Neuronal stem cell (in vitro differentiated cells): ENCODE measurements at places on chromosomes 13 and 19.
A peak's percentile ranks its signal among the peaks of the same experiment; 100 is the strongest.

- no peak for DNase-seq
Measured at GRCh38 chr19:48926909-48927308, 6.6 kb upstream of the DHDH start.

- DNase-seq: no peak
Measured at GRCh38 chr13:113297370-113298042, 467 bp downstream of the LAMP1 start.

- DNase-seq: peak; percentile 24
Measured at GRCh38 chr13:100234006-100234405, 145.1 kb downstream of the PCCA start.

GRCh38 chr13:109783447-109783814 lies 3.0 kb downstream of the IRS2 start:
- no peak for DNase-seq

DNA sequence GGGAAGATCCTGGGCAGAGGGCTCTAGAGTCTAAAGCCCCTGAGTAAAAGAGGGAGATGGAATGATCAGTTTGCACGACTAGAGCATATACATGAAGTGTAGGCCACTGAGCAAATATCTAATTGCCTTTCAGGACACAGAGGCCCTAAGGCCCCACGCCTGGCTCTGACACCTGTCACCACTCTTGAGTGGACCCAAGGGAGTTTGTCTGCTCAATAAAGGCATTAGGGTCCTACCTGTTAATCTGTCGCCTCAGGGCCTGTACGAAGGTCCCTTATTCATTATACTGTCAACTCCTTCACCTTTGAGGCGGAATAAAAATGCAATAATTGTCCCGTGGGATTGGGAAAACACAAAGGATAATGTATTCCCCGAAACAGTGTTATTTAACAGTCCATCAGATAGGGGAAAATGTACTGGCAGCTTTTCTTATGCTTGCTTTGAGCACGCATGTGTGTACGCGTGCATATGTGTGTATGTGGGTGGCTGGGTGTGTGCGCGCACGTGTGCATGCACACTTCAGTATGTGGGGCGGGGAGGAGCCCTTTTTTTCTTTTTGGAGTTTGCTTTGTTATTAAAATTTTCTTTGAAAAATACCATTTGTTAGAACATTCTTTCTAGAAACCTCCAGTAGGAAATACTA lies 161.8 kb upstream of the SERP2 start:
- DNase-seq: no peak

DNA sequence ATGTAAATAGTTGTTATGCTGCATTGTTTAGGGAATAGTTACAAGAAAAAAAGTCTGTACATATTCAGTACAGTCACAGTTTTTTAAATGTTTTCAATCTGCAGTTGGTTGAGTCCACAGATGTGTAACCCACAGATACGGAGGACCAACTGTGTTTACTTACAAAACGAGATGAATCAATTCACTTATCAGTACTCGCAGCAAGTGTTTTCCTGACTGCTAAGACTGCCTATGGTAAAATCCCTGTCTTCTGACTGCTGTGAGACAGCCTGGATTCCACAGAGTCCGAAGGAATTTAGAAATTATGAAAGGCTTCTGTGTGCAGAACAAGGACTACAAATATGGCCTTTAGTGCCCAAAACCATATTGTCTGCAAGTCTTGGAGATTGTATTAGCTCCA lies 45.7 kb upstream of the C1QTNF9 start:
- no peak for DNase-seq

DNA sequence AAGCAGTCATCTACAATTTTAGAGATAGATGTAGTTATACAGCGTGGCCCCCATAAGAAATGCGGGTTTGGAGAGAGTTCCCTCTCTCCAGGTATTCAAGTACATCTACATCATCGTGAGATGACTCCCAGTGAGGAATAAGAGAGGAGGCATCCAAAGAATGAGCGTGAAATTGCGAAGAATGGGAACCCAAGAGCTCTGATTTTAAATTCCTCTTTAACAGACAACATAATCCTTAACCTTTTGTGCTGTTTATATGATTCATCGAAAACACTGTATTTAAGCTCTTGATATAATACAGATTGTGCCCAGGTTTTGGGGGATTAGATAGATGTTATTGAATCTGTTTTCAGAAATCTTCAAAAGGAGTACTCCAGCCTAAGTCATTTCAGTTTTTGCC lies 161.5 kb downstream of the COG6 start:
- no peak for DNase-seq

DNA sequence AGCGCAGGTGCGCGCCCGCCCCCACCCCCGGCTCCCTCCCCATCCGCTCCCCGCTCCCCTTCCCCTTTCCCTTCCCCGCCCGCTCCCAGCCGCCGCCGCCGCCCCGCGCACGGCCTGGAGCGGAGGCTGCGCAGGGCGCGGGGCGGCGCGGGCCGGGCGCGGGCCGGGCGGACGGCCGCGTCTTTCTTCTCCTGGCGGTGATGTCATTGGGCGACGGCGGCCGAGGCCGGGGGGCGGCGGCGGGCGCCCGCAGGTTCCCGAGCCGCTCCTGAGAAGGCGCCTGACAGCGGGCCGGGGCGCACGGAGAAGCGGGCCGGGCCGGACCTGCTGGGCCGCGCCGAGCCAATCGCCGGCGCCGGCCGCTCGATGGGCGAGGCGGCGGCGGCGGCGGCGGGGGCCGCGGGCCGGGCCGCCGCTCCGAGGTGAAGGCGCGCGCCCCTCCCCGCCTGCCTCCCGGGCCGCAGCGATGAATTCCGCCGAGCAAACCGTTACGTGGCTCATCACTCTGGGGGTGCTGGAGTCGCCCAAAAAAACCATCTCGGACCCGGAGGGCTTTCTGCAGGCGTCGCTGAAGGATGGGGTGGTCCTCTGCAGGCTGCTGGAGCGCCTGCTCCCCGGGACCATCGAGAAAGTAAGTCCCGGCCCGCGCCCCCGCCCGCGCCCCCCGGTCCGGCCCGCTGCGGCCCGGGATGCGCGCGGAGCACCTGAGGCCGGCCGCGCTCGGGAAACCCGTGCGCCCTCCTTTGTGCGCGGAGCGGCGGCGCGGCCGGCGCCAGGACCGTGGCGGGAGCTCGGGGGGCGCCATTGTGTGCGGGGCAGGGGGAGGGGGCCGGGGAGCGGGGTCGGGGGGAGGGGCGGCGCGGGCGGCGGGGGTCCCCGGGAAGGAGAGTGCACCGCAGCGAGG lies at the start of gene ARHGEF7:
Gene ARHGEF7 (plus strand): TSS at position 250 of the 904 bp plus-strand sequence. CDS start 217 bp downstream, at position 467.
- DNase-seq: peak; percentile 43

DNA sequence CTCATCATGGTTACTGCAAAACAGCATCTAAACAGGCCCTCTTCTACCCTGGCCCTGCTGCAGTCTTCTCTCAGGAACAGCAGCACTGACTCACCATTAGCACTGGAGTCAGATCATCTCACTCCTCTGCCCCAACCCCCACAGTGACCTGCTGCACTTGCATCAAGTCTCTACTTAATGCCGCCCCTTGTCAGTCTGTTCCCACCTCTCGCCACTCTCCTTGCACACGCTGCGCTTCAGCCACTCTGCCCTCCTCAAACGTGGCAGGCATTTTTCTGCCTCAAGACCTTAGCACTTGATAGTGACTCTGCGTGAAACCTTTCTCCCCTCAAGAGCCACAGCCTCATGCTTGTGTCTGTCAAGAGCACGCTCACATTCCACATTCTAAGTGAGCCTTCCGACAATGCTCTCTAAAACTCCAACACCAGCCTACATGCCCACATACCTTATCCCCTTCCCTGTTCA lies 22.1 kb downstream of the MIPEP start:
- no peak for DNase-seq

GRCh38 chr19:19366434-19367396 lies 38.8 kb upstream of the GATAD2A start:
- DNase-seq: peak; percentile 57

DNA sequence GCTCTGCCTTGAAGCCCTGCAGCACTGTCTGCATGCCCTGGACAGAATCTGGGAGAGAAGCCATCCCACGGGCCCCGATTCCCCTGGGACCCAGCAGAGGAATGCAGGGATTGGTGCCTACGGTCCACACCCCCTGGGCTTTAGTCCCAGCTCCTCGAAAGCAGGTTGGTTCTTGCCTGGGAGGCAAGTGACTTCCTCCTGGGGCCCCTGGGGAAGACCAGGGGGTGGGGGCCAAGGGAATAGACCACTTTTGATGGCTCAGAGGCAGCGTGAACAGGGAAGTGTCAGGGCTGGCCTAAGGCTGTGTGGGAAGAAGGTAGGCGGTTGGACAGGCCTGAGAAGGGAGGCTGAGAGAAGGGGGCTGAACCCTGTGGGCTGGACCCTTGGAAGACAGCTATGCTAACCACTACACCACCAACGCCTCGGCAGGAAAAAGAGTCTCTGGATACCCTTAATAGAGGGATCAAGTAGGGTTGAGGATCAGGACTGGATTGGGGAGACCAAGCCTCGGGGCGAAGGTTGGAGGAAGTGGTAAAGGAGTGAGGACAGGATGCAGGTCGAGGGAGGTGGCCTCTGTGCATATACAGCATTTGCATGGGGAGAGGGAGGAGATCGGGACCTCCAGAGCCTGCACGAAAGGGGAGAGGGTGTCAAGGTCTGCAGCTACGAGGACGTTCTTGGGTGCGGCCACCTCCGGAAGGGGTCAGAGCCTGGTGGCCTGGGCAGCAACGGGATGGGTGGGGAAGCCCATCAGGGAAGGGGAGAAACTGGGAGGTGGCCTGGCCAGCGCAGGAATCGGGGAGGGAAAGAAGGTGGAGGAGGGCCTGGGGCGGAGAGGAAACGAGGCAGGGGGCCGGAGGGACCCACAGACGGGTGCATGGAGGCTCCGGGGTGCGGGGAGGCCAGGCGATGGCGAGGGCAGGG lies 709 bp downstream of the DPP9 start:
- DNase-seq: no peak

DNA sequence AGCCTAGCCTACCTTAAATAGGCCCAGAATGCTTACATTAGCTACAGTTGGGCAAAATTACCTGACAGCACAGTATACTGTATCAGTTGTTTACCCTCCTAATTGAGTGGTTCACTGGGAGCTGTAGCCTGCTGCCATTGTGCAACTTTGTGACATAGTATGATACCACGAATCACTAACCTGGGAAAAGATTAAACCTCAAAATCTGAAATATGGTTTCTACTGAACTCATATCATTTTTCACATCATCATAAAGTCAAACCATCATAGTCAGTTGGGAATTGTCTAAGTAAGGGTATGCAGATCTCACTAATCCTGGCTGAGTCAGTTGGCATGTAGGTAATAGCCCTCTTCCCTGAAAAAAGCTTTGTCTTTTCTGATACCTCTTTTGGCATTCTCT lies 9.2 kb downstream of the PAN3 start:
- DNase-seq: no peak

DNA sequence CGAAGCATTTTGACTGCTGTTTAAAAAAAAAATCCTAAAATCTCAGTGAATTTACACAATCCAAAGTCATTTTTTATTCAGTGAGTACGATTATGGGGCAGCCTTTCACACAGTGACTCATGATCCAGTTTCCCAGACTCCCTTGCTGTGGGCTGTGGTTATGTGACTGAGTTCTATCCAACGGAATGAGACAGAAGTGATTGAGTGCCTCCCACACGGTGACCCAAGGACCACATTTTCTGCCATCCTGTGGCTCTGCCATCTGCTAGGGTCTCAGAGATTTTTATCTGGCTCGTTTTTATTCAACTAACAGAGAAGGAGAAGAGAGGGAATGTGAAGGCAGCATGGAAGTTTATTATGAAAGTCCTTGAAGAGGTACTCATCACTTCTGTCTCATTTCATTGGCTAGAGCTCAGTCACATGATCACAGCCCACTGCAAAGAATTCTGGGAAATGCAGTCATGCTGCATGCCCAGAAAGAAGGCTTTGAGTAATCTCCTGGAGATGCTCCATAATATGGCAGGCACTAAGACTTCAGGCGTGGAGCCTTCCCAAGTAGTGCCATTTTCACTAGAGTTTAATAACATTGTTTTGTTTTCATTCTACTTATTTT lies 999.4 kb downstream of the UQCRFS1 start:
- no peak for DNase-seq

DNA sequence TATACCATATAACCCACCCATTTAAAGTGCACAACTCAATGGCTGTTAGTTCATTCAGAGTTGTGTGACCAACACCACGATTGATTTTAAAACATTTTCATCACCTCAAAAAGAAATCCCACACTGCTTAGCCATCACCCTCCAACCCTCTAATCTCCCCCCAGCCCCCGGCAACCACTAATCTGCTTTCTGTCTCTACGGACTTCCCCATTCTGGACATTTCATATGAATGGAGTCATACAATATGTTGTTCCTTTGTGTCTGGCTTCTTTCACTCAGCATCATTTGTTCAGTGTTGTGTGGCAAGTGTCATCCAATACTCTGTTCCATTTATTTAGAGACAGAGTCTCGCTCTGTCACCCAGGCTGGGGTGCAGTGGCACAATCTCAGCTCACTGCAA lies 4.0 kb upstream of the PNMA8B start:
- no peak for DNase-seq

DNA sequence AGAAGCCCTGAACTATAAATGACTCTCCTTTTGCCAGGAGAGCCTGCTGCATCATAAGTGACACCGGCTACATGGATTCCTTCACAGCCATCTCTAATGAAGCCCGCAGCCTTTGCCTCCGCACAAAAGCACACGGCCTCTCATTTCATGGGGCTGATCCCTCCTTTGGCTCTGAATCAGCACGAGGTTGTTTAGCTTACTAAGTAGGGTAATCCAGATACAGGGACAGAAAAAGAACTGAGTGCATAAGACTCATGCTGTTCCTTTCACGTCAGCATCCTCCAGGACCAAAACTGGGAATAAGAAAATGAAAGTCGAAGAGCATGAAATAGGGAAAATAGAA lies 136.3 kb downstream of the DCT start:
- peak; percentile 43 for DNase-seq

GRCh38 chr13:102466610-102467190 lies 64.9 kb upstream of the FGF14 start:
- DNase-seq: no peak

DNA sequence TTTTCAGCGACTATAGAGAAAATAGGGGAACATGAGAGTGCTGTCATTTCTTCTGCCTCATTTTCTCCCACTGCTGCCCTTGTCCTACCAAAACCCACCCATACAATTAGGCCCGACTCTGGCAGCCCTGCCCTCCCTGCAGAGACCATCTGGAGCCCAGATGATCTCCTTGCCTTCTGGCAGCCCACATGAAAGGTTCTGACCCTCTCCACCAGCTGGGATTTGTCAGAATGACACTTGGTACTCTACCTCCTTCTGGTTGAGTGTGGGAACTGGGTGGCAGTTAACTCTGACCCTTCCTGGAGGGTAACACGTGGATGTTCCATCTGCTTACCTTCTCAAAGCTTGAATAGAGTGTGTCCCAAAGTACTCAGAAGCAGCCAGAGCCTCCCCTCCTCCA lies 21.0 kb upstream of the SIAH3 start:
- DNase-seq: no peak
